Left ventricle myocardium inferior (tissue), 1 donor: ENCODE measurements at places on chromosomes 16 and 17.

- no peak for DNase-seq
Measured at GRCh38 chr17:73465953-73466230, 154.1 kb upstream of the CDC42EP4 start.

- DNase-seq: peak; percentile 68
Measured at GRCh38 chr16:67163164-67163998, 1.2 kb upstream of the HSF4 start.

- DNase-seq: no peak
Measured at GRCh38 chr16:48955837-48956236, 325.8 kb downstream of the CBLN1 start.

DNA sequence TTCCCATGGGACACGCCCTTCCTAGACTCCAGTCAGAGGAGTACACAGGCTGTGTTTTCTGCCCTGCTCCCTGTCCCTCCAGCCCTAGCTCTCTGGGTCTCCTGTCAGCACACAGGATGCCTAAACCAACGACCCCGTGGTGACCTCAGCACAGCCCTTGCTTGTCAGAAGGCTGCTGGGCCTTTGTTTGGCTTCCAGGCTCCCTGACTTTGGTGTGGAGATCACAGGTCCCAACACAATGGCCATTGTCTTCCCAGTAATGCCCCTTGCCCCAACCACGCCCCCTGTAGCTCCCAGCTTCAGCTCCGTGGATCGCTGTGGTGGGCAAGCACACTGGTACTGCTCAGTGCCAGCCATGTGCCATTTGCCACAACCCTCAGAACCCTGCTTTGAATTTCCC lies 15.0 kb downstream of the HNF1B start:
- DNase-seq: no peak

DNA sequence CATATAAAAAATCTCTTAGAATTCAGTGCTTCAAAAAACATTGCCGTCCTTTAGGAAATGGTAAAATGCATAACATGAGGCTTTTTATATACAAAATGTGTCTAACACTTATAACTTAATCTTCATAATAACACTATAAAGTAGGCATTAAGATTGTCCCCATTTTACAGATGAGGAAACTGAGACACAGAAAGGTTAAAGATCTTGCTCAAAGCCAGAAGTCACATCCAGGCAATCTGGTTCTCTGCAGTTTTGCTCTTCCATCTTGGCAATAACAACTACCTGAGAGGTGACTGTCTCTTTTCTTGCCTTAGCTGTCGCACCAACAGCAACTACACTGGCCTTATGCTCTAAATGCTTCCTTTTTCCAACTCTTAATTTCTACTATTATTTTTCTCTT lies 24.5 kb downstream of the AP1G1 start:
- no peak for DNase-seq

DNA sequence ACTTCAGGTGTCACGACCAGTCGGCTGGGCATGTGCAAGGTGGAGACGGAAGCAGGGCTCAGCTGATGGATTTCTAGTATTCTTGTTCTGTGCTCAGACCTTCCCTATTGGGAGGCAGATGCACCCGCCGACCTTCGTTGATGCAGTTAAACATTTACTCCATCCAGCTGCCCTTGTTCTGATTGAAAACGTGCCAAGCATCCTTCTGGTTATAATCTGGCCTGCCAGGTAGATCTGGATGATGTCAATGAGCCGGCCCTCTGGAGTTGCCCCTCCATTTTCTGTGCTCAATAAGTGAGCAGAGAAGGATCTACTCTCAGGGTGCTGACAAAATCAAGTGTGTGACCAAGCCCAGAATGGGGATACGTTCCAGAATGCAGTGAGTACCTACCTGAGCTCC lies 38.3 kb downstream of the CCDC182 start:
- no peak for DNase-seq

- no peak for DNase-seq
Measured at GRCh38 chr17:35713069-35713728, 18.2 kb upstream of the RASL10B start.

GRCh38 chr17:16456742-16457316 lies 35.2 kb downstream of the LRRC75A start:
- no peak for DNase-seq

GRCh38 chr16:69241926-69242325 lies 55.0 kb downstream of the SNTB2 start:
- no peak for DNase-seq

DNA sequence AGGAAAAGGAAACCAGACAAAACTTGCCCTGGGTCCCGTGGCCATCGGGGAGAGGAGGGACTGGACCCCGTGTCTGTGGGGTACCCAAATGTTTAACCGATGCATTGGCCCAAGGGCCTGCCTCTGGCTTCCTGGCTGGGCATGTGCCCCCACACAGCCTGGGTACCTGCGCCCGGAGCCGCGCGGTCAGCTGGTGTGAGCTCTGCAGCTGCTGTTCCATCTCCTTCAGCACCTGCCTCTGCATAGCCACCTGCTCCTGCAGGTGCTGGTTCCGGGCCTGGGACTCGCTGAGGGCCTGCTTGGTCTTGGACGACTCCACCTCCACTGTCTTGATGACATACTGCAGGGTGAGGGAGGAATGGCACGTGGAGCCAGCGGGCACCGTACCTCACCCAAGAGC lies 31.9 kb downstream of the KIFC3 start:
- no peak for DNase-seq

DNA sequence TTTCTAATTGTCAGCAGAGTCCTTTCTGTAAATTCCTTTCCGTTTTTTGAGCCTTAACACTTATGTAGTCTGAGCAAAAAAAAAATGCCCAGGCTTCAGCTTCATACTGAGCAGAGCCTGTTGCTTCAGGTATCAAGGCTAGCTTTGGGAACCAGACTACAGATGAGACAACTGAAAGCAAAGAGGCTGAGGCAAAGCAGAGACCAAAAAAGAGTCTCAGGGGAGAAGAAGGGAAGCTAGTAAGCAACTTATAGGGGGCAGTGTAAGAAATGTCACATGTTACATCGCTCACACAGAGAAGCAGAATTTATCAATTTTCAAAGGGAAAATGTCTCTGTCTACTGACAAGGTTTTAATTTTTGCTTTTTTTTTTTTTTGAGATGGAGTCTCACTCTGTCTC lies 3.3 kb downstream of the HASPIN start:
- no peak for DNase-seq

DNA sequence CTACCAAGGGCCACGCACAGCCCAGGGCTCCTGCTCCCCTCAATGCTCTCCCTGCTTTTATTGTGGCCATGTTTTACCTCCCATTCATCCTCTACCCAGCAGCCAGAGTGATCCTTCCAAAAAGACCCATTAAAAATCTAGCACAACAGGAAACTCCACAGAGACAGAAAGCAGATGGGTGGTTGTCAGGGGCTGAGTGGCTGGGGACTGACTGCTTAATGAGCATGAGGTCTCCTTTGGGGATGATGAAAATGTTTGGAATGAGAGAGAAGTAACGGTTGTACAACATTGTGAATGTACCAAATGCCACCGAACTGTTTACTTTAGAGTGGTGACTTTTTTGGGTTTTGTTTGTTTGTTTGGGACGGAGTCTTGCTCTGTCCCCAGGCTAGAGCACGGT lies 107.4 kb downstream of the GAS7 start:
- no peak for DNase-seq

DNA sequence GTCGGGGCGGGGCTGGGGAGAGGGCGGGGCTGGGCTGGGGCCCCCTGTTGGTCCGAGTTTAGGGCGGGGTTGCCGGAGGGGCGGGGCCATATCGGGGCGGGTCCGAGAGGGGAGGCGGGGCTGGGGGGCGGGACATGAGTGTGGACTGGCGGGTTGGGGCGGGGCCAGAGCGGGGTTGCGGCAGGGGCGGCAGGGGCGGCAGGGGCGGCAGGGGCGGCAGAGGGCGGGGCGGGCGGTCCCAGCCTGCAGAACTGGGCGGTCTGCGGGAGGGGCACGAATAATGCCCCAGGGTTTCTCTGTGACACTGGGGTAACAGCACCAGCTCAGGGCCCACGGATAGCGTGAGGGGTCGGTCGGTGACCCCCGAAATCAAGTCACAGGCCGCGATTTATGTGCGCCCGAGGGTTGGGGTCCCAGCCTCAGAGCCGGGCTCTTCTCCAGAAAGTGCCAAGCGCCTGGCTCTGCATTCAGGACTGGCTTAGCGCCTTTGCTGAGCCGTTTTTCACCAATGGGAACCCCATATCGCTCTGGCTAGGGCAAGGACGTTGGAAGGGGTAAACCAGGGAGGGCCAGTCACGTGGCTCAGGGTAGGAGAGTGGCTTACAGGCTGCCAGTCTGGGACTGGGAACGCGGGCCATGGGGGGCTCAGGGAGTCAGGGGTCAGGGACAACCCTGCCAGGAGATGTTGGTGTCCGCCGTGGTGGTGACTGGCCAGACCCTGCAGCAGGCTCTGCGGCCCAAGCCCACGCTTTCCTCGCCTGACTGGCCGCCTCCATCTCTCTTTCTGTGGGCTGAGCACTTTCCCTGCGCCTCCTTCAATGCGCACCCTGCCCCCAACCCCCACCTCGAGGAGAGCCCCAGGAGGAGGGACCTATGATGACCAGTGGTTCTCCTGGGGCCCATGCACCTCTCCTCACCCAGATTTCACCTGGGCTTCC lies 1.2 kb upstream of the METTL26 start:
- peak; percentile 93 for DNase-seq

GRCh38 chr17:75561927-75562603 lies 25.5 kb upstream of the MYO15B start:
- no peak for DNase-seq

GRCh38 chr16:46733319-46733830 lies 14.8 kb downstream of the MYLK3 start:
- DNase-seq: no peak

DNA sequence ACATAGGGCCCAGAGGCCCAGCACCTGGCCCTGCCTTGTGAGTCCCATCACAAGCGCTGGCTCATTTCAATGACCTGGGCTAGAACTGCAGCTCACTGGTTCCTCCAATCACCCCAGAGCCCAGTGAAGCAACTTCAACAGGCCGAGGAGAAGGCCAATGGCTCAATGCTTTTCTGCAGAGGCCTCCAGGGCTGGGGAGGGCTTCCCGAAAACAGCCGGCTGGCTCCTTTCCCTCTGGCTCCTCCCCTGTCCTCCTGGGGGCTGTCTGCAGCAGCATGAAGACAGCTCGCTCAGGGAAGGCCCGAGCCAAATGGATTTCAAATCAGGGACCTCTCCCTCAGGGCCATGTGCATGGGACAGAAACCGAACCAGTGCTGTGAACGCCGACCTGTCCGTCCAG lies 121.6 kb downstream of the ZNF423 start:
- DNase-seq: peak; percentile 58

DNA sequence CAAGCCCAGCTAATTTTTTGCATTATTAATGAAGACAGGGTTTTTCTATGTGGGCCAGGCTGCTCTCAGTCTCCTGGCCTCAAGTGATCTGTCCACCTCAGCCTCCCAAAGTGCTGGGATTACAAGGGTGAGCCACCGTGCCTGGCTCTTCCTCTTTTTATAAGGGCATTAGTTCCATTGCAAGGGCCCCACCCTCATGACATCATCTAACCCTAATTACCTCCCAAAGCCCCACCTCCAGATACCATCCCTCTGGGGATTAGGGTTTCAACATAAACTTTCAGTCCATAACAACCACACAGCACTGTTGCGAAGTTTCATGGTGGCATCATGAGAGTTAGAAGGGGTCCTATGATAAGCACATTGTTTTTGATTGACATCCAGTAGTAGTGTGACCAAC lies 277.7 kb downstream of the GRIN2A start:
- DNase-seq: no peak

- no peak for DNase-seq
Measured at GRCh38 chr16:34802848-34803599, 1343.6 kb downstream of the TP53TG3F start.

DNA sequence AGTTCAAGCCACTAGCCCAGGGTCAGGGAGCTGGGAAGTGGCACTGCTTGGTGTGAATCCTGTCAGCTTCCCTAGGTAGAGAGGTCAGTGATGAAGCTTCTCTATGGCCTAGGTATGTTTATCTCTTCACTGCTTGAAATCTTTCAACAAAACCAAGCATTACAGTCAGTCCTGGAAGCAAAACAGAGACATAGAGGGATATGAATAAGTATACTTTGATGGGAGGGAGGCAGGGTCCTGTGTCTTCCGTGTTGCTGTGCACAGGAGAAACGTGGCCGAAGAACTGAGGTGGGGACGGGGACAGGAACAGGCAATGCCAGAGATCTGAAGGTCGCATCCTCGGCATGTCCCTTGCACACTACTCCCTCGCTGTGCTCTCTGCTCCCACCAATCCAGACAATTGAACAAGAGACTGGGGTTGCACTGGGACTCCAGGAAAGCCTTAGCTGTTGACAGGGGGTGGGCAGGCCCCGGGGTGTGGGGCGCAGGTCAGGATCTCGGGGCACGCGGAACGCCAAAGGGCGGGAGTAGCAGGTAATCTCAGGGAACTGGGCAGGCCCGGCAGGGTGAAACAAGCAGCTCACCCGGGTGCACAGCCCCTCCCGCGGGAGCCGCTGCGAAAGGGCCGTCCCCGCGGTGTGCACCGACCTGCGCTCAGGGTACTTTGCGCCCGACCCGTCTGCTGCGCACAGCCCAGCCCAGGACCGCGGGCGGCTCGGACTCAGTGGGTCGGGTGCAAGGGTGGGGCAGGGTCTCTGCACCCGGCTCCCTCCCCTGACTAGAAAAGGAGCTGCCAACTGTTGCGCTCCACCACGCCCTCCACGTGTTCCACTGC lies at the start of gene MT1H:
Gene MT1H, plus strand, starts transcription at position 810 of the 835 bp plus-strand sequence. CDS start 71 bp downstream, outside the sequence.
- DNase-seq: no peak
